Sciatic nerve (tissue), 2 donors: ENCODE measurements at places on chromosomes 2 and 18. TPM values are rescaled to one million over a fixed set of nuclear protein-coding genes. Genes with fewer than 3 reads are reported as not detected.

Gene SERPINB7
- 0.53 TPM for total RNA-seq

Gene CRACDL
- total RNA-seq: 12.4 TPM

DNA sequence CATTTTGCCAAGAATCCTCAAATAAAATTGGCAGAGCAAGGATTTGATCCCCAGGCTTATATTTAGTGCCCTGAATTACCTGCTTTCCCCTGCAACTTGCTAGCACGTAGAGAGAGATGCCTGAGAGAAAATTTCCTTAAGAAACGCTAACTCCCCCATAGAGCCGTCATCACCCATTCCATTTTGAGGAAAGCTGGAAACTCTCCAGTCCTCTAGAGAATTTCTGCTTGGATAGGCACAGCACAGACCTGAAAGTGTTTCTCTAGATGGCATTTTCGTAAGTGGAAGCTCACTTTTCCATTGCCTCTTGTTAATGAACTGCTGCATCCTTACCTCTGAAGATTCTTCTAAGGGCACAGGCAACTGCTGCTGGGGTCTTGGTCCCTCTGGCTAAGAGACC, 277.8 kb upstream of the SIX2 start:
- no peak for DNase-seq

DNA sequence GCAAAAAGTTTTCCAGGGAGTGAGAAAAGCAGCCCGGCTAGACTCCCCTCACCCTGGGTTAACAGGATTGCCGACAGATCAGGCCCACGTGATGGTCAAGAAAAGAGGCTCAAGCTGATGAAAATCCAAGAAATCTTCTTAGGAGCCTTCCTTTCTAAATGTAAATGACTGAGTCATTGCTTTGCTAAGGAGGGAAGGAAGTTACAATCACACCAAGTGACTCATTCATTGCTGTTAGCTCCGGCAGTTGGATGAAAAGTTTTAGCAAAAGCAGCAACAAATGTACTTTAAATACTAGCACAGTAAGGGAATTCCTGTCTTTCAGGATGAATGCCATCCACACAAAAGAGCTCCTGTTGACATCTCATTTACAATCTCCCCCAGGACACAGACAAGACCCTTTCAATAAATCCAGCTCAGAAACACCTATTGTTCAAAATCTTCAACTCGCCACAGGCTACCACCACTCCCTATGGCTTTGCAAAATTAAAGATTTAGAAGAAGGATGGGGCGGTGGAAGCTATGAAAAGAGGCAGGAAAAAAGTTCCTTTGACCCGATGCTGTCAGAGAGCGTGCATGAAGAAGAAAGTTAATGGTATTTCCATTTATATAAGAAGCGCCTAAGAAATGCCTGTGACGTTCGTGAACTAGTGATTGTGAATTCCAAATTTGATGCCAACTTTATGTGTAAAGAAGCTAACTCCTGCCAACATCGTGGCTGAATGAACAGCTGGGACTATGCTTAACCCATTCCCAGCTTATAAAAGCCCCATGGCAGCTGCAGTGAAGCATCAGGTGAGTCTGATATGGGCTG, 153.7 kb downstream of the TGIF1 start:
- DNase-seq: no peak
